ENCODE measurements at places on chromosomes 2 and 18. TPM values are rescaled to one million over a fixed set of nuclear protein-coding genes. Genes with fewer than 3 reads are reported as not detected.

FN1 gene
- 187 TPM for total RNA-seq

PASK gene
- total RNA-seq: 6.0 TPM

LRPPRC gene
- total RNA-seq: 59.6 TPM

CFC1 gene
- total RNA-seq: not detected

ADNP2 gene
- 18.0 TPM for total RNA-seq

GPR35 gene
- 2.3 TPM for total RNA-seq
